Stimulated activated CD4-positive, alpha-beta T cell treated with anti-CD3 and anti-CD28 coated beads, TNF-alpha, amount 100 ng/mL, for 4 hours (primary cell): ENCODE measurements at places on chromosomes 4 and X.

DNA sequence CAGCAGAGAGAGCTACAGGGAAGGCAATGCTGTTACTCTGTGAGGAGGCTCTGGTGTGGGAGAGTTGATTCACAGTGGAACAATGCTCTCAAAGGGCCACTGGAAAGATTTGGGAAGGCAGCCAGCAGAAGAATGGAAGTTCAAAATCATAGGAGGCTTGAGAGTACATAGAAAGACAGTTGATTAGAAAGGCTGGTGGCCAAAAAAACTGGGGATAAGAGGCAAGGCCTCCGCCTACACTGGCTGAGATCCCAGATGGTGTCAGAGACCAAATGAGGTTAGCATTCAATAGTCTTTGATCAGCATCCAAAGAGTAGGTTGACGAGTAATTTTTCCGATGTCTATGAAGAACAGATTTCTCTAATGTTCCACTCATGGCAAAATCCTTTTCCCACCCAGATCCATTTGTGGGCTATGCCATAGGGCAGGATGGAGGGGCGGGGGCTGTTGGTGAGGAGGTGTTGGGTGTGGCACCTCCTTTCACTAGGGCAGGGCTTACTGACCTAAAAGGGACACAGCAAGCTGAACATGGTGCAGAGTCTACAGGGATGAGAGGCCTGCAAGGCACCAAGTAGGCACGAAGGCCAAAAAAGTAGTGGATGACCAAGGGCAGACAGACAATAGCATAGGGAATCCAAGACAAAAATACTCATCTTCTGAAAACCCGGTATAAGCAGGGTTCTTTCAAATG is 15.1 kb downstream of the TEC start:
- DNase-seq, result no peak

GRCh38 chr4:154457471-154457870 is 34.1 kb downstream of the DCHS2 start:
- no peak for DNase-seq

- no peak for DNase-seq
These were observed 31.0 kb upstream of the FAT4 start for GRCh38 chr4:125283707-125284279.

- no peak for DNase-seq
These were observed 52.9 kb downstream of the MAP7D2 start for GRCh38 chrX:20063716-20064351.

- no peak for DNase-seq
These were observed 66.1 kb downstream of the NR3C2 start for GRCh38 chr4:148376151-148376550.

DNA sequence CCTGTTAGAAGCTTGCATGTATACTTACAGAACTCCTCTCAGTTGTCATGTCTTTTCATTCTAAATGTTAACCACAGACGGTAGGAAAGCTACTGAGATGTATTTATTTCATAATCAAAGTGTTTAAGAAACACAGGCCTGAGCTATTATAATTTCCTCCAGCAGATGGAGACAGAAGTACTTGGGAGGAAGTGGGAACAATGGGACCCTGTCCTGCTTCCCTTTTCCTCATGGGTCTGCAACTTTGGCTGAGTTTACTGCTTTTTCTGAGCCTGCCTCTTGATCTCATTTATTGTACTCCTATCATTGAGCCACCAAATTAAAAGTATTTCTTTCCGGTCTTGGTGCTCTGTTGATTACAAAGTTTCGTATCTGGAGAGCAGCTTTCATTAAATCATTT is 67.7 kb upstream of the SPANXN2 start:
- no peak for DNase-seq

DNA sequence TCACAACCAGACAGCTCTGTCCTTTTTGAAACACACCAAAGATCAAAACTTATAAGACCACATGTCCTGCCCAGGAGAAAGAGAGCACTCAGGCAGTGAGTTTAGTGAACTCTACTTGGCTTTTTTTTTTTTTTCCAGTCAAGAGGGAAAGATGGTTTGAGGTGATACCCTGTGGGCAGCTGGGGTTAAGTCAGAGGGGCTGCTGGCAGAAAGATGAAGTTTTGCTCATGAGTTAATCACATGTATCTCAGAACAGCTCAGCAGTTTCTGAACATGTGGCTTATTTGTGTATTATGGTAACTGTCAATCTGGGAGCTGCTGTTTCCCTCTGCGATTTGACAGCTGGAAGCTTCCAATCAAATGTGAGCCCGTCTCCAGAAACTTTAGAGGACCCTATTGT is 56.4 kb upstream of the MAP3K15 start:
- DNase-seq, result no peak

DNA sequence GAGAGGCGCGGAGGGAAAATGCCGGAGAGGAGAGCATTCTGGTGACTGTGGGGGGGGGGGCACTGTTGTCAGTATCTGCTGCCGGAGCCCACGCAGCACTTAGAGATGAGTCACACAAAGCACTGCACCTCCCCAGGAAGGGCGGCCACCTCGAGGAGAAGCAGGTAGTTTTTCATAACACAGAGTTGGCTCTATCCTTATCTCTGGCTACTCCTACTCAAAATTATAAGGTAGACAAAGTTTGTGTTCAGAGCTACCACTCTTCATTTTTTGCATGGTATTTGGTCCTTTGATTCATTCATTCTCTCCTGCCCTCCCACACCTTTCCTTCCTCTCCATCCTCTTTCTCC is 76.2 kb upstream of the SCOC start:
- DNase-seq, result no peak

- no peak for DNase-seq
These were observed 1136.9 kb upstream of the PRKX start for GRCh38 chrX:4850312-4850711.

DNA sequence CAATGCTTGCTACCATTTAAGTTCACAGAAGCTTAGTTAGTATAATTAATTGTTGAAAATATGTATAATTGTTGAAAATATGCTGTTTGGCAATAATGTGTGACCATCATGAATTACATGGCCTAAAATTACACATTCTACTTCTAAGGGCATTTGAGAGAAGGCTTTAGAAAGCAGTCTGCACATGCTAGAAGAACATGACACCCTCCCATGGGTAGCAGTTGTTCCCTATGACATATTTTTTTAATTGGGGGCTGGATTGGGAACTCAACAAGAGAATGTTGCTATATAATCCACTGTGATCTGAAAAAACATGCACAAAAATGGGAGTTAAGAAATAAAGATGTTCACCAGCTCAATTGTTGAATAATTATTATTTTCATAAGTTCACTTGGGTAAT is 331.4 kb downstream of the ARHGAP24 start:
- DNase-seq, result no peak

- no peak for DNase-seq
These were observed 150.9 kb upstream of the ANK2 start for GRCh38 chr4:112898357-112899141.

DNA sequence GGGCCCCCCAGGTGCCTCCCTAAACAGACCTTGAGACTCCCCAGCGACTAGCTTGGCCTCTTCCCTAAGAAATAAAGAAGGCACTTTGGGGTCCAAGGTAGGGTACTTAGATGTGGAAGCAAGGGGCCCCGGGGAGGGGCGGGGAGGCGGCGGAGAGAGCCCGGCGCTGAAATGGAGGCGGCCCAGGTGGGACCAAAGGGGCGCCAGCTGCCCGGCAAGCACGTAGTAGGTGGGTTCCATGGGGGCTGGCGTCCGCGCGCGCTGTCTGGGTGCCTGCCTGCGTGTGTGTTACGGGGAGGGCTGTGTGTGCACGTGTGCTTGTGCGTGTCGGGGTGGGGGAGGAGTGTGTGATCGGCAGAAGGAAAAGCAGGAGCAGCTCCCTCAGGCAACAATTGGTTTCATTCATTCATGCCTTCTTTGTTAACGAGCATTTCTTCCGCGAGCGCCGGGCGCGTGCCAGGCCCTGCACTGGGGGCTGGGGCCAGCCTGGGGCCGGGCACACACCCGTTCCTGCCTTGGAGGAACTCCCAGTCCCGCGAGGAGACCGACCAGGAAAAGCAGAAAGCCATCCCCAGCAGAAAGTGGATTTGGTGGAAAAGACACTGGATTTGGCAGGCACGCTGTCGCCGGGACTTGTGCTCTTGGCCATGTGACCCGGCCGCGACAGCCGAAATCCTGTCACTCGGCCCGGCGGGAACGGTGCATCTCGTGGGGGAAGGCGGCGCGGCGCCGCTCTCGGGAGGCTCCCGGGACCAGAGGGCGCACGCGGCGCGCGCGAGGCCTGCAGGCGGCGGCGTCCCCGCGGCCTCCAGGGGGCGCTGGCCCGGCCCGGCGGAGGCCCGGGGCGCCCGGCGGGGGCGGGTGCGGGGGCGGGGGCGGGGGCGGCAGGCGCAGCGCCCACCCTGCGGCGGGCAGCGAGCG is 3.3 kb upstream of the DUSP9 start:
- no peak for DNase-seq

- DNase-seq, result no peak
These were observed 108.0 kb downstream of the ZNF330 start for GRCh38 chr4:141328560-141329173.

- no peak for DNase-seq
These were observed 115.8 kb downstream of the THOC2 start for GRCh38 chrX:123617007-123617406.

- no peak for DNase-seq
These were observed 53.9 kb upstream of the RPS6KA3 start for GRCh38 chrX:20320461-20321159.

GRCh38 chrX:53031380-53031779 is 17.2 kb upstream of the GPR173 start:
- DNase-seq, result no peak

- DNase-seq, result no peak
These were observed 52.5 kb upstream of the ATXN3L start for GRCh38 chrX:13372203-13372980.

DNA sequence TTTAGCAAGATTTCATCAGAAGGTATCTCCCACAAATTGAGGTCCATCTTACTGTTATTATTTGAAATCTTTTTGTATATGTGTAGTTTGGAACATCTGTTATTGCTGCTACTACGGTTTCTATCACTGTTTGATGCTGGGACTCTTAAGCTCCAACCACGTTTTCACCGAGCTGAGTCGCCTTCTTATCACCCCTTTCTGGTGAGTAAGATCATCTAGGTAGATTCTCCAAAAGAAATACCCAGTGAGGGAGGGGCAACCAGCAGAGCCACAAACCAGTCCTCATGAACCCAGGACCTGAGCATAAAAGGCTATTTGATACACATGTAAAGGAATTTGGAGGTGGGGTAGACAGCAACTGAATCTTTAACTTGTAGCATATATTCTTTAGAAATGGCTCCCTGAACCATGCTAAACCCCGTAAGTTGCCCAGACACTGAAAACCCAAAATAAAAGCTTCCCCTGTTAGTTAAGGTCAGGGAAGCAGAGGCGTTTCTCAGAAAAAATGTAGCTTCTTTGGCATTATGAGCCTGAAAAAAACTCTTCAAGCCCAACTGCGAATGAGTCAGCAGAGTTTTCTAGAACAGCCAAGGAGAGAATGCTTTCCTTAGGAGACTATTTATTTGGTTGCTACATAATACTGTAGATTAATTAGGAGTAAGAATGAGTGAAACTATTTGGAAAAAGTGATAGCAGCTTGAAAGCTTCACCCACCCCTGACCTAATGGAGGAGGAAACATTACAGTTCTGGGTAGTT is 53.8 kb upstream of the ATXN3L start:
- no peak for DNase-seq

DNA sequence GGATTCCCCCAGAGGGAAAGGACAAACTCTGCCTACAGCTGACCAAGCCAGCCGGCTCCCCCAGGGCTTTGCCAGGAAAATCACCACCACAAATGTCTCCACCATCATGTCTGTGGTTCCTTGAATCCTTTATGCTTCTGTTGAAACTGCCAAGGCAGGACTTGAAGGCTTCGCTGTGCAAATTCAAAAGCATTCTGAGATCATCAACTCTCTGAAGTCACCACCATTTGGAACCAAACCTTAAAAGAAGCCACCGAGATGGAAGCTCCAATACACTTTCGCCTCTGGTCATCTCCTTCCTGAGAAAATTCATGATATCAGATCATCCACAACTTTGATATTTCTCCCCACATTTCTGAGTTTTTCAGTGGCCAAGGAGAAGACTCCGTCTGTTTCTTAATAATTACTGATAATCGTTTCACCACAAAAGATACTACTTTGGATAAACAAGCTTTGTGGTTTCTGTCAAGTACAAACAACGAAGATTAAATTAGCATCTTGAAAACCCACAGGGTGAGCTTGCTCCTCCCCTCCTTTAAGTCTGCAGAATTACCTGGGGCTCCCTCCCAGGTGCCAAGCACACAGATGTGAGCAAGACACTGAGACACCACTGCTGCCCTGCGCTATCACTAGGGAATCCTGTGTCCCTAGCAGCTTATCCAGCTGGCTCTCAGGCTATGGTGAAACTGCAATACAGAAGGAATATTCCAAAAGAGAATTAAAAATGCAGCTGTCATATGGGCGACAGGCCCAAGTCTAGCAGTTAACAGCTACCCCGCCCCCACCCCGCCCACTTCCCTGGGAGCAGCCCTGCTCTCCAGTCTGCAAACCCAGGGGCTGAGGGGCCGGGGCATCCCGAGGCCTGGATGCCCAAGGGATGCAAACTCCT is 125.0 kb upstream of the TBL1X start:
- no peak for DNase-seq

DNA sequence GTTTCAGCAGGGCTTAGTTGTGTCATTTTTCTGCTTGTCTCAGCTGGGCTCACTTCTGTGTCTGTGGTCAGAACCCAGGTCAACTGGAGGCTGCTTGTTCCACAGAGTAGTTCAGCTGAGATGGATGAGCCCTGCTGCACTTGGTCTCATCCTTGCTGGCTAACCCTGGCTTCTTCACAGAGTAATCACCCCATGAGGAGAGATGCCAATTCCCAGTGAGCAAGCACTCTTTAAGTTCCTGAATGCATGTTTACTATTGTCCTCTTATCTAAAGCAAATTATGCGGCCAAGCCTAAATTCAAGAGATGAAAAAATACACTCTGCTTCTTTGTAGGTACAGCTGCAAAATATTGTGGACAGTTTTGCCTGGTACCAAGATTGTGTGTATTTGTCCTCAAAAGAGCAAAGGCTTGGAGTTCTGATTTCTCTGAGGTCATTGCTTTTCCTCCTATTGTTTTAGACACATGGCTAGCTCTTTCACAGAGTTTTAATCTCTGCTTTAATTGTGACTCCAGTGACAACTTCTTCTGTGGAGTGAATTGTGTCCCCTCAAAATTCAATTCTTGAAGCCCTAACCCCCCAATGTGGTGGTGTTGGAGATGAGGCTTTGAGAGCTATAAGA is 236.6 kb upstream of the ANKRD50 start:
- DNase-seq, result no peak

- DNase-seq, result no peak
These were observed 5.4 kb downstream of the TSPAN5 start for GRCh38 chr4:98652996-98653395.

GRCh38 chr4:89070041-89070440 is 13.1 kb upstream of the FAM13A start:
- DNase-seq, result no peak

DNA sequence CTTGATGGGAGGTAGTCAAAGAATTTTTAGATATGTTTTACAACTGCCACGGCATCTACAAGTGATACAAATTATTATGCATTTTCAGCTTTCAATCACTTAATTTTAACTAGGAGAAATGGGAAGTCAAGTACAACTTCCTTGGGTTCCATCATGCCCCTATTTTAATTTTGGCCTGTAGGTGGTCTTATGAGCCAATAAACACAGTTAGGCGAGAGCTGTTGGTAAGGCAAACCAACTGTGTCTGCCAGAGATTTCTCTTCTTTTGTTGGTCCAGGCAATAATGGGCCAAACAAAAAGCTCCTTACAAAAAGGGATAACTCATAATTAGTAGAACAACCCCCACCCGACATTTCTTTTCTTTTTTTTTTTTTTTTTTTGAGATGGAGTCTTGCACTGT is 63.3 kb upstream of the ARX start:
- no peak for DNase-seq

GRCh38 chr4:113181289-113182007 is 132.0 kb downstream of the ANK2 start:
- DNase-seq, result no peak

GRCh38 chrX:64394874-64395567 is at the start of gene MTMR8:
MTMR8 (minus strand) TSS chrX:64395452; CDS start chrX:64395363, 89 bp downstream.
- DNase-seq, result peak; percentile 57
